Neural crest cell (in vitro differentiated cells): ENCODE measurements at places on chromosomes 11 and 22.

GRCh38 chr11:73288873-73289707 is 17.0 kb downstream of the P2RY6 start:
- peak; percentile 80 for DNase-seq
- H3K27ac ChIP-seq, result no peak overlapping the region
- no peaks in the 10 kb centered on the region for H3K27me3 ChIP-seq
- H3K36me3 ChIP-seq, result no peaks in the 10 kb centered on the region
- H3K4me1 ChIP-seq, result peaks cover 26% of the 10 kb centered on the region

- H3K4me1 ChIP-seq, result no peaks in the 10 kb centered on the region
- no peak overlapping the region for H3K27ac ChIP-seq
- DNase-seq, result no peak
- H3K27me3 ChIP-seq, result peaks cover 27% of the 10 kb centered on the region
- peaks cover 4% of the 10 kb centered on the region for H3K36me3 ChIP-seq
These were observed 7.6 kb upstream of the ASCL2 start for GRCh38 chr11:2277933-2278523.

DNA sequence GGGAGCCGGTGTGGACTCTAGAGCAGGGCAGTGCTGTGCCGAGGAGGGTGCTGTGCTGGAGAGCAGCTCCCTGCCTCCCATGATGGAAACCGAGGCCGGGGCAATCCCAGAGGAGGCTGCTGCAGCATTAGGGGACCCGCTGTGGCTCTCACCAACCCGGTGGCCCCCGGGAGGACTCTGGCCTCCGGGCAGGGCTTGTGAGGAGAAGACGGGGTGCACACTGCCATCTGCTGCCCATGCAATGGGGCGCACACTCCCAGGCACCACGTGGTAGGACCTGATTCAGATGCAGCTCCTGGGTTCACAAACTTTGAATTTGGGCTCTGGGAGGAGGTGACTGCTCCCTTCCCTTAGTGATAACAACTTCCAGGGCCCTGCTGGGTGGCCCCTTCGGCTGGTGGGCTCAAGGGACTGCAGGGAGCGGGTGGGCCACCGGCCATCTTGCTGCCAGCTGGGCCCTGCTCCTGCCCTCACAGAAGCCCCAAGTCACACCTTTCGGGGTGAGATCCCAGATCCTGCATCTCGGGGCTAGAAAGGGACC is 93.8 kb upstream of the FGF3 start:
- no peak overlapping the region for H3K4me3 ChIP-seq
- H3K27ac ChIP-seq, result no peak overlapping the region
- no peak for DNase-seq
- H3K27me3 ChIP-seq, result peaks cover 29% of the 10 kb centered on the region

DNA sequence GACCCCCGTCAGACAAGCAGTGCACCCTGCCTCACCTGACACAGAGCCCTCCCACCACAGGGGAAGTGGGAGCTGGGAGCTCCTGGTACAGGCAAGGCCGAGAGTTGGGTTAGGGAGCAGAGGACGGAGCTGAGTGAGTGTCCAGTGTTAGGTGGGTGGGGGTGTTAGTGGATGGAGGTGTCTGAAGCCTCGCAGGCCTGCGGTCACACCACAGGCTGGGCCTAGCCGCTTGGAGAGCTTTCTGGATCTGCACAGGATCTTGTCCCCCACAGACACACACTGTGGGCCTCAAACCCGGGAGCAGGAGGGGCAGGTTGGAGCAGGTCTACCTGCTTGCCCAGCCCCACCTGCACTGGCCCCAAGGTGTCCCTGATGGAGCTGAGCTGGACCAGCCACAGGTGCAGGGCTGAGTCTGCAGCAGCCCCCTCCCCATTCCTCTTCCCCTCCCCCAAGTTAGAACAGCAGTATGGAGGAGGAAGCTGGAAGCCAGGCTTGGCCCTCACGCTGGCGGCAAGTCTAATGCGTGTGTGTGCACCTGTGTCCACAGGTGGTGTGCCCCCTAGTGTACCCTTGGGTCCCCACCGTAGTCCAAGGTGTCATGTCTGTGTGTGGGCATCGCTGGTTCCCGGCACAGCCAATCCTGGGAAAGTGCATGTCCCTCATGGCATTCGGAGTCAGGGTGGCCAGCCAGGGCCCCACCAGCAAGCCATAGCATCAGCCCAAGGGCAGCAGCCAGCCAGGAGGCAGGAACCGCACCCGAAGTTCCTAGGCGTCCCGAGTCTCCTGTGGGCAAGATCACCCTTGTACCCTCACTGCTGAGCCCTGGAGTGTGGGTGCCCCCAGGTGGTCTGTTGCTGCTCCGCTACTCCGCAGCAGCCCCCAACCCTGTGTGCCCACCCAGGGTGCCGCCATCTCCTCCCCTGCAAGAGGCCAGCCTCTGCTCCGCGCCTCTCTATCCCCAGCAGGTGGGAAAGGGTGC is 2.0 kb upstream of the GATD1 start:
- peaks cover 29% of the 10 kb centered on the region for H3K4me1 ChIP-seq
- DNase-seq, result no peak

DNA sequence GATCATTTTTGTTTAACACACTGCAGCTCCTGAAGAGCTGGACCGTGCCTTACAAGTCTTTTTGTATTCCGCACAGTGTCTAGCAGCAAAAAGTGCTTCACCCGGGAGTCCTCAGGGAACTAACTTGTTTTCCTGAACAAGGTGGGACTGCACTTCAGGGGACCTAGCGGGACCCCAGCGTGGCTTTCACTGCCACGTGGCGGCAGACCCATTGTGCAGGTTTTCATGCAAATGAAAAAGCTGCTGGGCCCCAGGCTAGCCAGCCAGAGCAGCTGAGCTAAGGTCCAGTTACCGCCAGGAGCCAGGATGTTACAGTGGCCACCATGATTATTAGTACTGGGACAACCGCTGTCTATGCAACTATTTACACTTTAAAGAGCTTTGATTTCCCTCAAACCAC is 90.6 kb downstream of the FAR1 start:
- no peak overlapping the region for H3K4me3 ChIP-seq
- peaks cover 6% of the 10 kb centered on the region for H3K27me3 ChIP-seq
- DNase-seq, result no peak

GRCh38 chr11:19872512-19873145 is 160.0 kb downstream of the NAV2 start:
- no peak for DNase-seq
- H3K4me3 ChIP-seq, result no peak overlapping the region
- H3K4me1 ChIP-seq, result peaks cover 29% of the 10 kb centered on the region
- H3K27ac ChIP-seq, result no peak overlapping the region

GRCh38 chr22:21857481-21857914 is 9.9 kb downstream of the MAPK1 start:
- H3K4me1 ChIP-seq, result peaks cover 68% of the 10 kb centered on the region
- no peak for DNase-seq
- H3K27me3 ChIP-seq, result no peaks in the 10 kb centered on the region
- no peak overlapping the region for H3K27ac ChIP-seq
- no peaks in the 10 kb centered on the region for H3K36me3 ChIP-seq

GRCh38 chr22:43234264-43234988 is 47.5 kb upstream of the TTLL12 start:
- DNase-seq, result peak; percentile 39
- H3K4me1 ChIP-seq, result peaks cover 17% of the 10 kb centered on the region
- peaks cover 4% of the 10 kb centered on the region for H3K27me3 ChIP-seq
- peak overlapping the region; percentile 43 for H3K27ac ChIP-seq

DNA sequence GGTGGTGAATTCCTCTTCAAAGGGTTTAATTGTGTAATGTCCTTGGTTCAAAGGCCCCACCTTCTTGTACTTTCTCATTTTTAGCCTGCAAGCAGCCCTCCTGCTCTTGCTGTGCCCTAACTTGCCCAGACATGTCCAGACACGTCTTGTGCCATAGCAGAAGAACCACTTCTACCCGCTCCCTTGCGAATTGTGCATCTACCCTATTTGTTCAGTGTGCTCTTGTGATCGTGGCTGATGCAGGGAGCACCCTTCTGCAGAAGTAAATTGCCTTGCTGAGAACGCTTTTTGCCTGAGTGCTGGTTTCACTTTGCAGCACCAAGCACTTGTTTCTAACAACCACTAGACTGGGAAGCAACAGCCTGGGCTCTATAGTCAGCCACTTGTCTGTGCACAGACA is 249.4 kb downstream of the SBF2 start:
- H3K27ac ChIP-seq, result no peak overlapping the region
- peaks cover 5% of the 10 kb centered on the region for H3K4me1 ChIP-seq
- no peaks in the 10 kb centered on the region for H3K27me3 ChIP-seq
- no peak overlapping the region for H3K4me3 ChIP-seq
- peaks cover 11% of the 10 kb centered on the region for H3K36me3 ChIP-seq
- DNase-seq, result no peak

DNA sequence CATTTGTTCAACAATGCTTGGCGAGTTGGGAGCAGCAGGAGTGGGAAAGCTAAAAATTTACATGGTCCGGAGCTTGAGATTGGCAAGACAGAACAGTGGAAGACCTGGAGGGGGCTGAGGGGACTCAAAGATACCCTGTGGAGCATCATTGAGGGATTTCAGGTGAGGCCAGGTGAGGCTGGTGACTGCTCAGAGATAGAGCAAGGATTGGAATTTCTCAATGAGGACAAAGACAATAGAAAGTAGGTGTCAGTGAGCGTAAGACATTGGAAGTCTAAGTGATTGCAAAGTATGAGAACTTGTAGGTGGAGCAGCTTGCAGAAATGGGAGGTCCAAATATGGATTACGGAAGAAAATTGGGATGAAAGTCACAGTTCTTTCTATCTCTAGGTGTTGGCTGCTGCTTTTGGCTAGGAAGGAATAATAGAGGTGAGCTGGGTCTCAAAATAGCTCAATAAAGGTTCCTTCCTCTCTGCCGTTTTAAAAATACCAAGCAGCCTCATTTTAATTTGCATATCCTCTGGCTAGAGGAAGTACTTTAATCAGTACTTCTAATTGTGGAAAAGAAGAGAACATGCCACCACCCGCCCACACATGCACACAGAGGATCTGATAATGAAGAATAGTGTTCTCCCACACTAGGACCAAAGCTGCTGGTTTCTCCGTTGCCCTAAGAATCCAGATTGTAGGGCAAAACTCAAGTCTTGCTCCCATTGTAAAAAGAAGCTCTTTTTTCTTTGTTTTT is 41.8 kb upstream of the SORL1-AS1 start:
- no peak overlapping the region for H3K27ac ChIP-seq
- H3K27me3 ChIP-seq, result no peaks in the 10 kb centered on the region
- peaks cover 16% of the 10 kb centered on the region for H3K4me1 ChIP-seq
- peaks cover 13% of the 10 kb centered on the region for H3K36me3 ChIP-seq
- no peak for DNase-seq
- H3K4me3 ChIP-seq, result no peak overlapping the region

- H3K4me1 ChIP-seq, result peaks cover 30% of the 10 kb centered on the region
- H3K4me3 ChIP-seq, result no peak overlapping the region
- no peak overlapping the region for H3K27ac ChIP-seq
- DNase-seq, result no peak
- H3K27me3 ChIP-seq, result no peaks in the 10 kb centered on the region
These were observed 27.9 kb downstream of the TCP11L1 start for GRCh38 chr11:33067294-33067693.

GRCh38 chr11:2467695-2468055 is 22.9 kb downstream of the KCNQ1 start:
- H3K36me3 ChIP-seq, result no peaks in the 10 kb centered on the region
- H3K27me3 ChIP-seq, result peaks cover 21% of the 10 kb centered on the region
- DNase-seq, result no peak
- no peak overlapping the region for H3K27ac ChIP-seq
- H3K4me3 ChIP-seq, result no peak overlapping the region

DNA sequence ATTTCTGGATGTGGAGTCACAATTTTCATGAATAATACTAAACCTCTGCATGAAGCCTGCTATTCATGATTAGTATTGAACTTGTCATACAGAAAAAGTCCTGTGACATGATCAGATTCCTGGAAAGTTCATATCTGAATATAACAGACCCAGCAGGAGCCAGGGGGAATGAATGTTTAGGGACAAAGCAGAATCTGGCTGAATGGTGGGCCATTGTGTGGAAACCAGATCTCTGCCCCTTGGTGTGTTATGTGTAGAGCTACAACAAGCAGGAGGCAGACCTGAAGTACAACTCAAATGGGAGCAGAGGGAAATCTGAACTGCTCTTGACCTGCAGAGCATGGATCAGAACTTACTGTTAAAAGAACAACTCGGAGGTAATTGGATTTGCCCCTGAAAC is 30.3 kb downstream of the KREMEN1 start:
- DNase-seq, result no peak
- no peak overlapping the region for H3K4me3 ChIP-seq
- H3K27me3 ChIP-seq, result no peaks in the 10 kb centered on the region
- H3K36me3 ChIP-seq, result no peaks in the 10 kb centered on the region

- H3K4me3 ChIP-seq, result peak overlapping the region; percentile 74
- peaks cover 67% of the 10 kb centered on the region for H3K27me3 ChIP-seq
- no peaks in the 10 kb centered on the region for H3K36me3 ChIP-seq
- no peak for DNase-seq
- H3K4me1 ChIP-seq, result peaks cover 20% of the 10 kb centered on the region
These were observed 485 bp downstream of the KCNJ4 start for GRCh38 chr22:38454353-38455075.

DNA sequence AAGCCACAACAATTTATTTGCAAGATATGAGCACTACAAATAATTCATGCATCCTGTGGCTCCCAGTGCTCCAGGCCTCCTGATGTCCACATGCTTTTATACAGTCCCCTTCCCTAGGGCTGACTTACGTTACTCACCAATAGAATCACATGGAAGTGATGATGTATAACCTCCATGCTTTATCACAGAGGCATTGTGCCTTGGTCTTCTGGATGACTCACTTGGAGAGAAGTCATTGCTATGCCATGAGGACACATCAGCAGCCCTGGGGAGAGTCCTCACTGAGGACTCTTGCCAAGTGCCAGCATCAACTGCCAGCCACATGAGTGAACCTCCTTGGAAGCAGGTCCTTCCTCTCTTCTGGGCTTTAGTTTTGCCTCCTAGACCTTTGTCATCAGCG is 22.0 kb upstream of the IGSF9B start:
- no peak overlapping the region for H3K27ac ChIP-seq
- no peaks in the 10 kb centered on the region for H3K4me1 ChIP-seq
- H3K27me3 ChIP-seq, result peaks cover 45% of the 10 kb centered on the region
- no peak overlapping the region for H3K4me3 ChIP-seq
- no peak for DNase-seq
